ENCODE measurements at places on chromosomes 5 and 9.

DNA sequence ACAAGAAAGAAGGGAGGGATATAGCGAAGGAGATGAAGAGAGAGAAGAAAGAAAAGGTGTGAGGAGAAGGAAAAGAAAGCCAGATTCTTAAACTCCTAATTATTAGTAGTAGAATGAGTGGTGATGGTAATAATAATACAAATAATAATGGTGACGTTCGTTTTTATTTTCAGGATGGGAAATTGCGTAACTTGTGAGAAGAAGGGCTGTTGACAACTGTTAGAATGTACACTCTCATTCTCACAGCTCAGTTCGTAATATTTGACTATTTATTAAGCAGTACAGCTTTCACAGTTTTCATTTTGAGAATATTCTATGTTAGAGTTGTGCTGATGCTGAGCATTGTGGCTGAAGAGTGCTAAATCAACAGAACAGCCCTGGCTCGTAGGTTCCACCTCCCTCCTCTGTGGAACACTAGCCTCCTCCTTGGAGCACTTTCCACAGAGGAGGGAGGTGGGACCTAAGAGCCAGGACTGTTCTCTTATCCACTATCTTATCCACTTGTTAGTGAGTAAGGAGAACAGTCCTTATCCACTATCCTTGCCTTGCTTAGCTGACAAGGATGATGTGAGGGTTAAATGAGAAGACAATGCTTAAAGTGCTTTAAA is 258.3 kb upstream of the VLDLR start:
- H3K4me3 ChIP-seq = no peak overlapping the region
- H3K27me3 ChIP-seq = no peaks in the 10 kb centered on the region
- no peaks in the 10 kb centered on the region for H3K36me3 ChIP-seq
- H3K27ac ChIP-seq = no peak overlapping the region
- no peaks in the 10 kb centered on the region for H3K4me1 ChIP-seq

DNA sequence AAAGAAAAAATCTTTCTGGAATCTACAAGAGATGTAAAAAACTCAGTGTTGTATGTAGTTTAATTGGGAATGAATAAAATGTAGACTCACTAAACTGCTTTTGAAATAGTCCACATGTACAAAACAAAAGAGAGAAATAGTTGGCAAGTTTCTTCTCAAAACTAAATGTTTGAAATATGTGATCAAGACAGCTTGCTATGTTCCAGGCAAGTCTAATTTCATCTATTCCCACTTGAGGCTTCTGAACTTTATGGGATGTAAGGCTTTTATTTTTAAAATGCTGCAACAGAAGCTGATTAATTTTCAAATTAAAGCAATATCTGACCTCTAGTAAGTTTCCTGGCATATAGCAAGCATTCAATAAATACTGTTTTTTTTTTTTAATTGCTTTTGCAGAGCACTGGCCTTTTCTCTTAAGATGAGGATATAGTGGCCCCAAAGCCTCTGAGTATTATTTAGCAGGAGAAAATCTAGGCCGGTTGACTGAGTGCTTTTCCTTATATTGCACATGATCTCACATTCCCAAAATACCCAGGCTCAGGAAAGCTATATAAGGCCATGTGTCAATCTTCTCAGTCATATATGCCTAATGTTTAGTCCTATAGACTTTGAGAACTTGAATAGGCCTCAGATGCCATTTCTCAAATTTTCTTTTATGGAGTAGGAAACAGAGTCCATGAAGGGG is 183.2 kb downstream of the NTRK2 start:
- H3K4me1 ChIP-seq = peaks cover 58% of the 10 kb centered on the region
- H3K27ac ChIP-seq = peak overlapping the region; percentile 75
- H3K4me3 ChIP-seq = no peak overlapping the region
- no peaks in the 10 kb centered on the region for H3K27me3 ChIP-seq
- no peaks in the 10 kb centered on the region for H3K36me3 ChIP-seq

DNA sequence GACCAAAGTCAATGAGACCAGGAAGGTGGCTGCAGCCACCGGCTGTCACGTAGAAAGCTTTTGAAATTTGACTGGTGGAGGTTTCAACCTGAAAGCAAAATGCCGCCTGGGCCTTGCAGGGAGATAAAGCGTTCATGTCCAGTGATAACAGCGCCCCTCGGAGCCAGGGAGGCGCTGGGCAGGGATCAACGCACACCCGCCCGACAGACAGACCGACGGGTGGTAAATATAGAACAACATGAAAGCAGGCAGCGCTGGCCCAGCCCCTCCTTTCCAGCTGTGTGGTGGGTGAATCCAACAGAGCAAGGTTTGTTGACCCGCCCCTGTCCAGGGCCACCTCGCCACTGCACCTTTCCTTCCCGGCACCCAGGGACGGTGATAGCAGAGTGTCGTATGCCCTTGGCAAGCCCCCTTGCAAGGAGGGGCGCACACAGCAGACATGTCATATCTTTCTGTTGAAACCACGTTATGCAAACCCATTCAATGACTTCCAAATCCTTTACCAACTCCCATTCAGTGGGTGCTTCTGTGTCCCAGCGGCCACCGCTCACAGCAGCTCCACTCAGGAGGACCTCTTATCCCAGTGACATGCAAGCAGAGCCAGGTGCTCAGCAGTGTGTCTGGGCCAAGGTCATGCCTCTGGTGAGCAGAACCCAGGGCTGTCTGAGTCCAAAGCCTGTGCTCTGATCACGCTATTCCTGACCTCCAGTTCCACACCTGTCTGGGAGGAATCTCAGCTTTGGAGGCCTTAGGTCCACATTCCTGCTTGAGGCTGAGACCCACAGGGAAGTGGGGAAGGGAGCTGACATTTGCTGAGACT is 38.7 kb downstream of the NKX2-5 start:
- no peak for DNase-seq
- H3K27me3 ChIP-seq = no peaks in the 10 kb centered on the region
- no peak overlapping the region for H3K27ac ChIP-seq

DNA sequence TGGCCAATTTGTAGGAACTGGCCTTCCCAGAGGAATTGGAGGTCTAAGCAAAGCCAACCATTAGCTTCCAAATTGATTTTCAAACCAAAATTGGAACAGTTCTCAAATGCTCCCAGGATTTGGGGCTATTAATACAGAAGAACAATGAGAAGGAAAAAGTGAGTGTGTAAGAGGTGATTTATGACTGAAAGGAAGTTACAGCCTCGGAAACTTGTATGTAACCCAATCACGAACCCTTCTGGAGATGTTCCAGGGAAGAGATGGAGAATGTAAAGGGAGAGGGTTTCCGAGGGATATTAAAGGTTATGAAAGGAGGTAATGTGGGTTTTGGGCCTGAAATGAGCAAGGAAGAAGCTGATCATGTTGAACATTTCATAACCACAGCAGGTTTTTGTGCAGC is 93.2 kb upstream of the CXCL14 start:
- no peaks in the 10 kb centered on the region for H3K4me1 ChIP-seq
- no peak for DNase-seq
- H3K27me3 ChIP-seq = no peaks in the 10 kb centered on the region
- no peak overlapping the region for H3K4me3 ChIP-seq
- H3K36me3 ChIP-seq = no peaks in the 10 kb centered on the region

DNA sequence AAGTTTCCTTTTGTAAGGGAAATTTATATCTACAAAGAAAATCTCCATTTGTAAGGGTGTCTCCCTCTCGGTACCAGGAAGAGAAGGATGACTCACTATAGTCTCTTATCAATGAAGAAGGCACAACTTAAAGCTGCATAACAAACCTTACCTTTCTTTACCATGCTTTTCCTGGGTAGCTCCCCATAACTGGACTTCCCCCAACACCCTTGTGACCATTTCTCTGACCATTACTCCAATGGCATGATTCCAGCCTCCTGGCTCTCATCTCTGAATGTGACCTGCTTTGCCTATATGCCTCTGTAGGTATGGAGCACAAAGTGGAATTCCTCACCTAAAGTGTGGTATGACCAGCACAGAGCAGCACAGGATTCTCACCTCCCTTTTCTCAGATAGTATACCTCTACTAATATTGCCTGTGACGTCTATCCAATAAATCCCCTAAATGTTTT is 62.8 kb downstream of the GNA14 start:
- no peaks in the 10 kb centered on the region for H3K27me3 ChIP-seq
- no peaks in the 10 kb centered on the region for H3K4me1 ChIP-seq
- no peaks in the 10 kb centered on the region for H3K36me3 ChIP-seq
